ENCODE measurements at places on chromosomes 3 and 15.

GRCh38 chr3:120033596-120033995 lies 60.7 kb downstream of the GSK3B start:
- DNase-seq, result peak; percentile 73

DNA sequence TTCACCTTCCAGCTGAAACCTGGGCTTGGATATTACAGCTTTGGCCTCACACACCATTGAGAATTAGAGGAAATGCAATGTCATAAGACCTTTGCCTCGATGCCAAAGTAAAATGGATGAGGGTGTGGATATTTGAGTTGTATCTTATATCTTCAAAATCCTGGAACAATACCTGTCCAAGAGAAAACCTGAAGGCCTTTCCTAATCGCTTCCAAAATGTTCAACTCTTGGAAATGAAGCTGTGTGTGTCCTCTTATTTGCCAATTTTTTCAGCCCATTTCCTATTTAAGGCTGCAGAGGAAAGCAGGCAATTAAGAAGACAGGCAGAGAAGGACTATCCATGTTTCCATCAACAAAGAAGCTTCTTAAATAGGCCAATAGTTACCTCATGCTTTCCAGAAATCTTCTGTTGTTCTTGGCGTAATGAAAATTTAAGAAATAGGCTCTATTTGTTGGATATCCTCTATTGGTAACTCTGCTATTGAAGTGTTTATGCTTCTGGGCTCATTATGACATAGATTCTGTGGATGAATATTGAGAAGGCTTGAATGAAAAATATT lies 99.5 kb upstream of the ZBTB20 start:
- DNase-seq, result no peak

DNA sequence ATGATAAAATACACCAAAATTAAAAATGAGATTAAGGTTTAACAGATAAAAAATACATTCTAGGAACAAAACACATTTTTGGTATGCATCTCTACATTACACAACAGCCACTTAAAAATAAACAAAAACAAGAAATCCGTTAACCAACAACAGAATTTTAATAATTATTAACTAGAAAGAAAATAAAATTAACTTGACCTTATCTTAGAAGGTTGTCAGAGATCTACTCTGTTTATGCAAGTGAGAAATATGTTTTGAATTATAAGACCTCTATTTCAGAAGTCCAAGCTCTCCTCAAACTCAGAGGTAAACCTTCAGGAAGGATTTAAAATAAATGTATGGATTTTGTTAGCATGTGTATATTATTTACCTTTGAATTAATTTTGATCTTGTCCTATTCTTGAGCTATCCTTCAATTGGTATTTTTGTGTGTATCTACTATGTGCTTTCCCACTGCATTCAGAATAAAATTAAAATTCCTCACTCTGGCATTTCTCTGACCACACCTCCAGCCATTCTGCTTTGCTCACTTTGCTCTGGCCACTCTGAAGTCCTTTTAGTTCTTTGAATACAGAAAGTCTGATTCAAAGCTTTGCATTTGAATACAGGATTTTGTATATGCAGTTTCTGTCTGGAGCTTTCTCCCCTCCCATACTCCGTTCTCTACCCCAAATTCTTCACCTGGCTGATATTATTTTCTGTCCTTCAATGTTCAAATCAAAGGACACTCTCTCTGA lies 352.0 kb downstream of the ZBTB20 start:
- no peak for DNase-seq

GRCh38 chr3:66463054-66463631 lies 37.7 kb downstream of the LRIG1 start:
- no peak for DNase-seq

GRCh38 chr3:140630366-140630765 lies 47.5 kb upstream of the TRIM42 start:
- no peak for DNase-seq

GRCh38 chr3:69871251-69871650 lies 128.3 kb upstream of the SAMMSON start:
- DNase-seq, result no peak

DNA sequence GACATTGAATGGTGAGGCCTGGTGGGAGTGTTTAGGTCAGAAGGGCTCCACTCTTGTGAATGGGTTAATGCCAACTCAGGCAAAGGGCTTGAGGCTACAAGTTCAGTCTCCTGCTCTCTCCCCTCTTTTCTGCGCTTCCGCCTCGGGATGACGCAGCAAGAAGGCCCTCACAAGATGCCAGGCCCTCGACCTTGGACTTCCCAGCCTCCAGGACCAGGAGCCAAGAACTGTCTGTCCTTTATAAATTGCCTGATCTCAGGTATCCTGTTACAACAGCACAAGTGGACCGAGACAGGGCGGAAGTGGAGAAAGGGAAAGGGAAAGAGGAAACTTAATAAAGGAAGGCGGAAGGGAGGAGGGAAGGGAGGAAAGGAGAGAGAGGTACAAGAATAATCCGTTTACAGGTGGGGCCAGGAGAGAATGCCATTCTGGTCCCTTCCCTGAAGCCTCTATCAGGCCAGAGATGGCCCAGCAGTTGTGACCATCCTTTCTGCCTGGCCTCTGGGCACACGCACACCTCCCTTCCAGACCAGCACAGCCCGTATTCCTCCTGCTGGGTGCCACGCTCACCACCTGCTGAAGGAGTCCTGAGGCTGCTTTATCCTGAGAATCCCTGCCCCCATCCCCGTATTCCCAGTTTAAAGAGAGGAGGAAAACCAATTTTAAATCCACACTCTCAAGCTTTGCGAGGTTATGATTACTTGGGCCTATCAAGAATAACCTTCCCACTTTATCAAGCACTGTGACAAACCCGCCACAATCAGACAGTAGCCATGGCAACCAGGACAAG lies 64.2 kb downstream of the OXNAD1 start:
- no peak for DNase-seq

Measured in NB4 (cell line).